ENCODE measurements at places on chromosomes 12 and 14. TPM values are rescaled to one million over a fixed set of nuclear protein-coding genes. Genes with fewer than 3 reads are reported as not detected.

DNA sequence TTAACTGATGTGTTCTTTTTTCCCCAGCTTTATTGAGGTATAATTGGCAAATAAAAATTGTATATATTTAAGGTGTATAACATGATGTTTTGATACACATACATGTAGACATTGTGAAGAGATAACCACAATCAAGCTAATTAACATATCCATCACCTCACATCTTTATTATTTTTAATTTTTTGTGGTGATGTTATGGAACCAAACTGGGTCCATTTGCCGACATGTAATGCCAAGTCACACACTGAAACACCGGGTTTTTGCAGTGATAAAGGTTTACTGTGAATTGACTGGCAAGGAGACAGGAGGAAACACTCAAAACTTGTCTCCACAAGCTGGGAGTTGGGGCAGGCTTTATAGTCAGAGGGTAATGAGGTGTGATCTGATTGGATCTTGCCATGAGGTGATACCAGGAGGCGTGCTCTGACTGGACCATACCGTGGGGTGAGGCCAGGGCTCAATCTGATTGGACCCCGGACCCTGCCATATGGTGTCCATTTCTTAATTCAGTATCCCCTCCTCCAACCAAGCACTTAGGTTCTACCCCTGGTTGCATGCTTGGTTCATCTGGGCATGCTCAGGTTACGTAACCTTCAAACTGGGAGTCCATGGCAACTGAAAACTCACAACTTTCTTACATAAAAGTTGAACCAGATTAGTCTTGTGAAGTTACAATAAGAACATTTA is 11.8 kb upstream of the WSCD2 start:
- ATAC-seq = peak; percentile 91

GRCh38 chr12:47863985-47864384 is 40.8 kb downstream of the VDR start:
- peak; percentile 17 for ATAC-seq

KRT72 gene
- not detected for total RNA-seq

B4GALNT3 gene
- total RNA-seq = 25.9 TPM

DNA sequence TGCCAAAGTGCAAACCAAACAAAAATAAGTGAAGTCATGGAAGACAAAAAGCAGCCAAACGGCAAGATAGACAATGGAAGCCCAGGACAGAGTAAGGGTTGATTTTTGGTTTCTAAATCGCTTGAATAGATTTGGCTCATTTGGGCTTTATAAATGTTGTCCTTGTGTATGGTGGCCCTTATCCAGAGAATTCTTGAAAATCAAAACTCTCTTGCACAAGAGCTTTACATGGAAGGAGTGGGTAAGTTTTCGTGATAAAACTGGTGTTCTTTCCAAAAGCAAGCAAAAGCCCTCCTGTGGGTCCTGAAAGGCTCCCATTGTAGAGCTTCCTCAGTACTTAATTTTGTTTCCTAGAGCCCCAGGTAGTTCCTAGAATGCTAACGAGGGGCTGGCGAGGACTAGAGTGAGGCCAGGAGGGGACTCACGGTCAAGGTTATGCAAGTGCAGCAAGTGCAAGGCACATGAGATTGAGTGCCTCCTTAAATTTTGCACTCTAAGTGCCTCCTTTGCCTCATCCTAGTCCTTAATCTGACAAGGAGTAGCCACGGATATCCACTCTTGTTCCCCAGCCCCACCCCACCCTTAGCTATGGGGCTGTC is 4.1 kb downstream of the SIX6 start:
- no peak for ATAC-seq

C12orf56 gene
- 3.3 TPM for total RNA-seq

GRCh38 chr14:86084097-86084496 is 554.2 kb downstream of the FLRT2 start:
- ATAC-seq = no peak

GRCh38 chr12:124881123-124881522 is 17.5 kb upstream of the SCARB1 start:
- ATAC-seq = no peak

INHBC gene
- total RNA-seq = not detected

DNA sequence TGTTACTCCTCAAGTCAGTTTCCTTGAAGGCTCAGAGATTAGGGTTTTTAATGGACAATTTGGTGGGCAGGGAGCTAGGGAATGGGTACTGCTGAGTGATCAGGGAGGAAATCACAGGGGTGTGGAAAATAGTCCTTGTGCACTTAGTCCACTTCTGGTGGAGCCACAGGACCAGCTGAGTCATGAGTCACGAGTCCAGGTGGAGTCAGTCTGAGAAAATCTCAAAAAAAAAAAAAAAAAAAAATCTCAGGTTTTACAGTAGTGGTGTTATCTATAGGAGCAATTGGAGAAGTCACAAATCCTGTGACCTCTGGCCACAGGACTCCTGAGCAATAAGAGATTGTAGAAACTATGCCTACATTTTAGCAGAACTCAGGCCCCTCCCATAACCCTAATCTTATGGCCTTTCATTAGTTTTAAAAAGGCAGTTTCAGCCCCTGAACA is 28.2 kb upstream of the AMN1 start:
- peak; percentile 85 for ATAC-seq

DNA sequence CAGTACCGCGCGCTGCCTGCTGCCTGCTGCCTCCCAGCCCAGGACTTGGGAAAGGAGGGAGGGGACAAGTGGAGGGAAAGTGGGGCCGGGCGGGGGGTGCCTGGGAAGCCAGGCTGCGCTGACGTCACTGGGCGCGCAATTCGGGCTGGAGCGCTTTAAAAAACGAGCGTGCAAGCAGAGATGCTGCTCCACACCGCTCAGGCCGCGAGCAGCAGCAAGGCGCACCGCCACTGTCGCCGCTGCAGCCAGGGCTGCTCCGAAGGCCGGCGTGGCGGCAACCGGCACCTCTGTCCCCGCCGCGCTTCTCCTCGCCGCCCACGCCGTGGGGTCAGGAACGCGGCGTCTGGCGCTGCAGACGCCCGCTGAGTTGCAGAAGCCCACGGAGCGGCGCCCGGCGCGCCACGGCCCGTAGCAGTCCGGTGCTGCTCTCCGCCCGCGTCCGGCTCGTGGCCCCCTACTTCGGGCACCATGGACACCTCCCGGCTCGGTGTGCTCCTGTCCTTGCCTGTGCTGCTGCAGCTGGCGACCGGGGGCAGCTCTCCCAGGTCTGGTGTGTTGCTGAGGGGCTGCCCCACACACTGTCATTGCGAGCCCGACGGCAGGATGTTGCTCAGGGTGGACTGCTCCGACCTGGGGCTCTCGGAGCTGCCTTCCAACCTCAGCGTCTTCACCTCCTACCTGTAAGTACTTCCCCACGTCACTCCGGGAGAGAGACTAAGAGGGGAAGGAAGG is at the start of gene LGR5:
TSS of gene LGR5 (plus strand) at position 186 of the 732 bp plus-strand sequence. CDS start at position 469, 283 bp downstream.
- ATAC-seq = peak; percentile 35

- no peak for ATAC-seq
Measured at GRCh38 chr12:15829949-15830348, 40.8 kb upstream of the EPS8 start.

GRCh38 chr14:25050269-25051150 is 563 bp upstream of the STXBP6 start:
- no peak for ATAC-seq

HOTAIR gene
- not detected for total RNA-seq

EPYC gene
- total RNA-seq = not detected

CISTR gene
- not detected for total RNA-seq

SYCP3 gene
- total RNA-seq = 0.12 TPM

- ATAC-seq = no peak
Measured at GRCh38 chr12:105773471-105773870, 365.3 kb downstream of the NUAK1 start.

MYBPC1 gene
- 0.40 TPM for total RNA-seq

DNA sequence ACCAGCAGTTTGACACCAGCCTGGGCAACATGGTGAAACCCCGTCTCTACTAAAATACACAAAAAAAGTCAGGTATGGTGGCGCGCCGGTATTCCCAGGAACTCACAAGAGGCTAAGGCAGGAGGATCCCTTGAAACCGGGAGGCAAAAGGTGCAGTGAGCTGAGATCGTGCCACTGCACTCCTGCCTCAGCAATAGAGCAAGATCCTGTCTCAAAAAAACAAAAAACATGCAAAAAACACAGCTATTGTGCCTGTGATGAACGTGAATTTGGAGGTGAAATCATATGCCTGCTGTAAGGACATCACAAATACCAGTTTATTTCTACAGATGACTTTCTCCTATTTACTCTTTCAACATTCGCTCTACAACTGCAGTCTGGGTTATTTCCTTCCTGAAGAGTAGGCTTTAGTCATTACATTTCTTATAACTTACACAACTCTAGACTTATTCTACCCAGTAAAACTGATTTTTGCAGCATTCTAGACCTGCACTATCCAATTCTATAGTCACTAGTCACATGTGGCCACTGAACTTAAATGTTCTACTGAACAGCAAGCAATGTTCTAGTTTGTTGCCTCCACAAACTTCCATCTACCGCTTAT is 48.3 kb downstream of the HNRNPC start:
- no peak for ATAC-seq

TNS2 gene
- 10.6 TPM for total RNA-seq

IAPP gene
- not detected for total RNA-seq

DNA sequence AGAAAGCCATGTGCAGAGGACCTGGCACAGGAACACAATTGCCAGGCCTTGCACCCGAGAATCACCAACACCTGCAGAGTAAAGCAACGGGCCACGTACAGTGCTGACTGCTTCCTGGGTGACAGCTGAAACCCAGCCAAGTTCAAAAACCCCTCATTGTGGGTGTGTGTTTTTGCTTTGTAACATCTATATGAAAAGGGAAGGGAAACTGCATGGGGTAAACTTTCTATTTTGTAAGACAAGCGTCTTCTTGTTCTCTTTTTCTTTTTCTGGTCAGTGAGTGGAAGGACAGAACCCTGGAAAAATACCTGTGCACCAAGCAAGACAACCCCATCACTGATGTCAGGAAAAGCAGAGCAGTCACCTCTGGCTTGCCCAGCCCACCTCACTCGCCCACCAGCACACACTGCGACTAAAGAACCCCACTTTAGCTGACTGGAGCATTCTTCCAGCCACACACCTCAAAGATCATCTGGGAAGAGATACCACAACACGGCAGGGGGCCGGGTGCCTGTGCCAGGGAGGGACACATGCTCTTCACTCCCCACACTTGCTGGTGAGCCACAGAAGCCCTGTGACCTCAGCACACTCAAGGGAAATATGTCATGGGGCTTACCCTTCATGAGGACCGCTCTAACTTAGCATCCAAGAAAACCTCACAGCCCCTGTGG is 172.3 kb downstream of the NDUFA12 start:
- ATAC-seq = peak; percentile 57

DNA sequence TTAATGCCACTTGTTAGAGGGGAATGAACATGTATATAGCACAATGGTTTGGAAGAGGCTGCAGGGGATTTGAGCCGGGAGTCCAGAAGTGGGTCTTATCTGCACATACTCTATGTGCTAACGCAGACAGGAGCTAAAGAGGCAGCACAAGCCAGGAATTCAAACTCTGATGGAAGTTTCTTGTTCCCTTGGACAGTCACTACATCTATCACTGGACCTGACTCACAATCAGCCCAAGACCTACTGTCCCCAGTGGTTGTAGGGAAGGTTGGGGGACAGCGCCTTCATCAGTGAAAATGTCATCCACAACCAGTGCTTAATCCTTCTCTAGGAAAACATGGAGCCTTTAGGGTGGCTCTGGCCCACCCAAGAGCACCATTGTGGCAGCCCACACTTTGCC is 107.8 kb downstream of the GCH1 start:
- ATAC-seq = no peak

DNA sequence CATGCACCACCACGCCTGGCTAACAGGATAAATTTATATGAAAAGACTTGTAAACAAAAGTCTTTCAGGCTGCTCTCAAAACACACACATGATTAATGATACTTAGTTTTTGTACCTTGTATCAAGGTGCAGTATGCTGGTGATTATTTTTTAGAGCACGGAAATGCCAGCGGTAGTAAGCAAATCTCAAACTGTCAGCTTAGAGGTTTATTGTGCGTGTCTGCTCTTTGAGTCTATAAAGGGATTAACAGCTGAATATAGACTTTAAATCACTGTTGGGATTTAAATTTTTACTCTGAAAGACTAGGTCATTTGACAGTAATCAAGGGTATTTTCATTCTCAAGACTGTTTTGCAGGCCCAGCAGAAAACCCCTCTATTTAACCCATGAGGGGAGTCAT is 50.5 kb downstream of the PLEKHA5 start:
- ATAC-seq = no peak

DNA sequence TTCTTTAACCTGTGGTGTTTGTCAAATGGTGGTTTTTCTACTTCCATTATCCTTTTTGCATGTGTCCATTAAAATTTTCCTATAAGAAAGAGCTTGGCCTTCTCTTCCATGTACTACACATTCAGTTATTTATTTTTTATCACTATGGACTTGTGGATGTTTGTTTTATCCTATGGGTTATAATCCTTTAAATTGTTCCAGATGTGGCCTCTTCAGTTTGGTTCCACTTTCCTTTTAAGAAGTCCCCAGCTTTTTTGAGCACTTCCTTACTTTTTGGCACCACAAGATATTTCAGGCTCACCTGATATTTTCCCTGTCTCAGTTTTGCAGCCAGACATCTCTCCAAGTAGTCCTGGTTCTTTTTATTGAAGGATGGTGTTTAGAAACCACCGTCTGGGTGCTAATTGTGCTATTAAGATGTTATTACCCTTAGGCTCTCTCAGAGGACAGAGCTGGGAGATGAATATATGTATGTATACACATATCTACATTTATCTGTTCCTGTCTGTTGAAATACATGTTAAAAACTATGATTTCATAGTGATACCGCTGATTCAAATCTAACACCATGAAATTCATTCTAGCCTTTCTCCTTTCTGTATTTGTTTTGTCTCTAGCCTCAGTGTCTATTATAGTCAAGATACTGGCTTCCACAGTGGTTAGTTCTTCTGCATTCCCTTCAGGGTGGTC is 408.5 kb upstream of the RGS6 start:
- ATAC-seq = no peak

PYGL gene
- total RNA-seq = 138 TPM

GRCh38 chr14:101225157-101226152 is 321.9 kb upstream of the RTL1 start:
- ATAC-seq = no peak

DNA sequence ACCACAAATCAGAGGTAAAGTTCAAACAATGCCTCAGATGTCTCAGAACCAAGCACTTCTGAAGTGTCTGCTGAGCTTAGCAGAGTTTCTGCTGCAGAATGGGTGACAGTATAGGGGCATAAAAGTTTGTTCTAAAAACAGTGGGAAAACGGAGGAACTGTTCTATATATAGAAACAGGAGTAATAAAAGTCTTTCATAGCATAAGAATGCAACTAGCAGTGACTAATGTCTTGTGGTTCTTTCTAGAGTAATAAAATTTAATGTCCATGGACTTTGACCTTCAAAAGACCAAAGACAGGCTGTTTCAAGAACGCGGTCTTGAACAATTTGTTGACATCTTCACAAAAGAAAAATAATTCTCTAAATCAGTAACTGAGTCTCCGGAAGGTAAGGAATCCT is 107.5 kb upstream of the FAR2 start:
- no peak for ATAC-seq

PRICKLE1 gene
- 1.4 TPM for total RNA-seq

- ATAC-seq = no peak
Measured at GRCh38 chr14:21521501-21521900, 4.6 kb downstream of the SALL2 start.

- ATAC-seq = peak; percentile 44
Measured at GRCh38 chr14:101476916-101477553, 84.3 kb upstream of the DIO3 start.

- ATAC-seq = no peak
Measured at GRCh38 chr14:44384093-44384492, 123.0 kb downstream of the FSCB start.

Data from esophagus mucosa (tissue), 1 donor.